ENCODE measurements at places on chromosomes 16 and 17. TPM values are rescaled to one million over a fixed set of nuclear protein-coding genes. Genes with fewer than 3 reads are reported as not detected.
A peak's percentile ranks its signal among the peaks of the same experiment; 100 is the strongest.

YBX2 gene
- 0.22 TPM for total RNA-seq

TBC1D28 gene
- not detected for total RNA-seq

SYCE1L gene
- total RNA-seq: not detected

JPH3 gene
- not detected for total RNA-seq

MXRA7 gene
- 44.8 TPM for total RNA-seq

KIF19 gene
- not detected for total RNA-seq

SRCIN1 gene
- 0.90 TPM for total RNA-seq

CES5A gene
- total RNA-seq: not detected

TAT gene
- total RNA-seq: 1.6 TPM

DNA sequence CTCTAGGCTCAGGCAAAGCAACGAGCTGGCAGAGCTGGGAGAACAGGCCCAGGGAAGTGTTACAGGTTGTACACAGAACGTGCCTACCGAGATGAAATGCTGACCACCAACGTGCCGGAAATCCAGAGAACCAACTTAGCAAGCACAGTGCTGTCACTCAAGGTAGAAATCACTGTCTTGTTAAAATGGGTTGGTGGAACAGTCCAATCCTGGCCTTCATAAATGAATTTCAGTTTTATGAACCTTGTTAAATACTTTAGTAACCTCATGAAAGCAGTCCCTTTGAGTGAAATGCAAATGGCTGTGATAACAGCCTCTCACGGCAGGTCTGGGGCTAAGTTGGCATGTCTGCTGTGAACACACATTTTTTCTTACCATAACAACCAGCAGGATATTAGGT, 29.0 kb downstream of the ETV4 start:
- no peak for DNase-seq

- peak; percentile 92 for DNase-seq
Observed at GRCh38 chr17:35079547-35080423, 16.3 kb upstream of the RFFL start.

GRCh38 chr17:77476931-77477805, 336.4 kb downstream of the SEC14L1 start:
- no peak for DNase-seq

GRCh38 chr16:1150511-1150982, 2.4 kb upstream of the CACNA1H start:
- peak; percentile 40 for DNase-seq

GRCh38 chr16:228151-228851, 948 bp downstream of the LUC7L start:
- peak; percentile 10 for DNase-seq

- no peak for DNase-seq
Observed at GRCh38 chr17:77679589-77679988, 278.9 kb upstream of the TNRC6C start.

DNA sequence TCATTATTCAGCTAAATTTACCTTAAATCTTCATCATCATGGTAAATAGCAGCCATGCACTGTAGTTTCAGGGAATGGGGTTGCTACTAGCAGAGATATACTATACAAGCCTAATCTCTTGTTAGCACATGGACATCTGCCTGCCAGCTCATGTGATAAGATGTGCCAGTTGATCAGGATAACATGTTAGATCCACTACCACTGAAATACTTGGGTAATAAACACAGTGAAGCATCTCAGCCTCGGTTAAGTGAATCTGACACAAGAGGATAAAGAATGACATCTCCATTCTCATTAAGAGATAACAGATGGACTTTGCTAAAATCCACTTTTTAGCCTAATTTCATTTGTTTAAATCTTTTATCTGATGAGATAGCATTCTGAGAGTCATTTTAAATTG, 256.1 kb downstream of the CDH8 start:
- DNase-seq: no peak

- no peak for DNase-seq
Observed at GRCh38 chr17:79800325-79801155, 3.7 kb upstream of the CBX8 start.

DNA sequence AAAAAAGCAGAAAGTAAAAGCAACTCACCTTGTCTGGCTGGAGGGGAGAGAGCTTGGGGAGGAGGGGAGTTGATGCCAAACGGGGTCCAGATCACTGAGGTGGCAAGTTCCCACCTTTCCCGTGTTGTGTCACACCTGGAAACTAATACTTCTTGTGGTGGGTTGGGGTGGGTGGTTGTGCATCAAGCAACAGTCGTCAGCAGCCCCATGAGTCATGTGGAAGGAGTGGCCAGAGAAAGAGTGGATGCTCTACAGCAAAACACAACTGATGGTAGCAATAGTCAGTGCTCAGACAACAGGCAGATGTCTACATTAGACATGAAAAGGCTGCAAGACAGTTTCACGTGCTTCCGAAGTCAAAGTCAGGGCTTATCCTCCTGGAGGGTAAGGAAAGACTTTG, 35.4 kb downstream of the ARSG start:
- DNase-seq: no peak

DNA sequence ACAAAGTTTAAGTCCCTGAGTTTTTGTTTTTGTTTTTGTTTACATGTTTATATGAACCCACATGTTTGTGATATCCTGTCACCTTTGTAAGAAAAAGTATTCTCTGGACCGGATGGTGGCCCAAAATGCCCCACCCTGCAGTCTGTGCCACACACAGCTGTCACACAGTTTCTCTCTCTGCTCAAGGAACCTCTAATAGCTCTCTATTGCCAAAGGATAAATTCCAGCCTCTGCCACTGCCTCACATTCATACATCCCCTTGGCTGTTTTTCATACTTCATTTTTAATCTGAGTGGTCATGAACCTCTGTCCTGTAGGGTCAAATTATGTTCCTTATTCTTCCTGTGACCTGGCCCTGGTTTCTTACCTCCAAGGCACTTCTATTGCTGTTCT, 520.3 kb upstream of the CDH5 start:
- DNase-seq: no peak

- no peak for DNase-seq
Observed at GRCh38 chr17:80043963-80044362, 7.5 kb downstream of the CCDC40 start.

DNA sequence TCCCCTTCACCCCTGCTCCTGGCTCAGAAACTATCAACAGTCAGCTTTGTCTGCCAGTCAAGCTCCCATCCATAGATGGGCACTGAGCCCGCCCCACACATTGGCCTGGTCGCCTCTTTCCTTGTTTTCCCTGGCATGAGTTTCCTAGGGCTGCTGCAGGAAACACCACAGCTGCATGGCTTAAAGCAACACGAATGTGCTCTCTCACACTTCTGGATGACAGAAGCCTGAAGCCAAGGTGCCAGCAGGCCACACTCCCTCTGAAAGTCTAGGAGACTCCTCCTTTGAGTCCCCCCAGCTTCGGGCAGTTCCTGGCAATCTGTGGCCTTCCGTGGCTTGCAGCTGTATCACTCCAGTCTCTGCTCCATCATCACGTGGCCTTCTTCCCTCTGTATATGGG, 69.9 kb downstream of the TBC1D16 start:
- no peak for DNase-seq

- DNase-seq: no peak
Observed at GRCh38 chr17:81140695-81141094, 24.6 kb upstream of the PVALEF start.

DNA sequence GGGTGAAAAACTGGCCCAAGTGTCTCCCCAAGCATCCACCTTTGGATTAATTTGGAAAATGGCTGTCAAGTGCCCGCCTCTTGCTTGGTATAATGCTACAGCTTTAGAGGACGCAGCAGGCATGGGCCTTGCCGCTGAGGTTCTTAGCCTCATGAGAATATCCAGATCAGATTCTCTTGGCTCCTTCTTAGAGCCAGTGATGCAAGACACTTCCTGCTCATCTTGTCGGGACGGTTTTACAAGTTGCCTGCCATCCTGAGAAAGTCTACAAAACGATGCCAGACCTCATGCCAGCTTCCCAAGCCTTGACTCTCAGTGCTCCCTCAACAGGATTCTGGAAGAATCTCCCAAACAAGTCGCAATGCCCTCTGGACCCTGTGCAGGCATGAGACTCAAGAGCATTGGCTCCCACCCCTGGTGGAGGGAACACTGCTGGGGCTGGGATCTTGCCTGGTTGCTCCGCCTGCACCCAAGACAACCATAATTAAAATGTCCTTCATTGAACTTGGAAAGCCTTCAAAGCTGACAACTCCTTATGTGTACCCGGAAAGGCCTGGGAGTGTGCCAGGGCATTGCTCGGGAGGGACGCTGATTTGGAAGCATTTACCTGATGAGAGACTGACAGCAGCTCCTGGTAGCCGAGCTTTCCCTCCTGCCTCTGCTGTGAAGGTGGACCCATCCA, 25.8 kb upstream of the STH start:
- no peak for DNase-seq

GRCh38 chr17:76173474-76173873, 32.4 kb upstream of the FOXJ1 start:
- DNase-seq: no peak

DNA sequence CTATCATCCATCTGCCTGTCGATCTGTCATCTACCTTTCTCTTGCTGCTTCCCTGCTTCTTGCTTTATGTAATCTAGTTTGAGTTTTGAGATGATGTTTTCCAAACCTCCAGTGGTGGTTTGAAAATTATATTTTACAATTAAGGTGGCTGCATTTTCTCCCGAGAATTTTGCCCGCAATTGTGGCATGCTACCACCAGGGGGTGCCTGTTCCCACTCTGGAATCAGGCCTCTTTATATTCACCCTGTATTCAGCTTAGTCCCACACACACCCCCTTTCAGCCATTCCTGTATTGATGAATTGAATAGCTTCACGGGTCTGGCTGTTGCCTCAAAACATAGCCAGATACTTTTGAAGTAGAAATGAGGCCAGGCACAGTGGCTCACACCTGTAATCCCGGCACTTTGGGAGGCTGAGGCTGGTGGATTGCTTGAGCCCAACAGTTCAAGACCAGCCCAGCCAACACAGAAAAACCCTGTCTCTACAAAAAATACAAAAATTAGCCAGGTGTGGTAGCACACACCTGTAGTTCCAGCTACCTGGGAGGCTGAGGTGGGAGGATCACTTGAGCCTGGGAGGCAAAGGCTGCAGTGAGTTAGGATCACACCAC, 3.2 kb downstream of the PRSS22 start:
- no peak for DNase-seq

DNA sequence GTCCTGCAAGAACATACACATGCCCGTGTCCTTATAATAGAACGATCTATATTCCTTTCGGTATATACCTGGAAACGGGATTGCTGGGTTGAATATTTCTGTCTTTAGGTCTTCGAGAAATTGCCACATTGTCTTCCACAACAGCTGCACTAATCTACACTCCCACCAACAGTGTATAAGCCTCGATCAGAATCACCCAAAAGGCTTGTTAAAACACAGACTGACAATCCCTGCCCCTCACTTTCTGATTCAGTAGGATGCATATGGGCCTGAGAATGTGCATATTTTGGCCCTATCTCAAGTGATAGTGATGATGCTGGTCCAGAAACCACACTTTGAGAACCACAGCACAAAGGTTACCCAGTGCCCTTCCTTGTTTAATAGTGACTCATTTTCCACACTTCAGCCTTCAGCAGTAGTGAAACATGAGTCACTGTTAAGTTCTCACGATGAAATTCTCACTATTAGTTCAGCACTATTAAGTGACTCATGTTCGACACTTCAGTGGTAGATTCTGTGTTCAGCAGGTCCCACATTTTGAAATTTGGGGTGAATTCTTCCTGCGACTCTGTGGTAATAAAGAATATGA, 215.6 kb downstream of the GRIN2A start:
- DNase-seq: peak; percentile 21

DNA sequence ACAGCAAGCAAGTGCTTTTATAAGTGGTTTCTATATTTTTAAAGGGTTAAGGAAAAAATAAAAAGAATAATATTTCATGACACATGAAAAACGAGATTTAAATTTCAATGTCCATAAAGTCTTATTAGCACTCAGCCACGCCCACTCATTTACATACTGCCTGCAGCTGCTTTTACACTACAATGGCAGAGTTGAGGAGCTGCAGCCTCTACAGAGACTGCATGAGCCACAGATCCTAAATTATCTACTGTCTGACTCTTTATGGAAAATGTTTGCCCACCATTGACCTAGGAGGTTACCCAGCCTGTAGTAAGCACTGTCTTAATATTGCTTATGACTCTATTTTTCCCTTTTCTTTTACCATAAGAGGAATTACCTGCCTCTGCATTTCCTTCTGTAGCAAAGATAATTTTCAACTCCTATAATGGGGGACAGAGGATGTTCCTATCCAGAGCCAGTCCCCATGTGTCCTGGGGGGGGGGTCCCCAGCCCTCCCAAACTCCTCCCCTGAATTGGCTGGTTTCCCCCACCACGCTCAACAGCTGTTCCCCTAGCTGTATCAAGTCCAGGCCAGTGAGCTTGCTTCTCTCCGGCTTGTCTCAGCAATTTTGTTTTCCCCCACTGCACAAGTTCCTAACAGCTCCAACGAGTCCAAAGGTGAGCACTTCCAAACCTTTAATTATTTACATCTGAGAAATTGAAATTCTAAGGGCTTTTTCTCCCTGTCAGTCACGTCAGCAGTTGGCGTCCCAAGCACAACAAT, 139.4 kb upstream of the ERCC4 start:
- DNase-seq: no peak

DNA sequence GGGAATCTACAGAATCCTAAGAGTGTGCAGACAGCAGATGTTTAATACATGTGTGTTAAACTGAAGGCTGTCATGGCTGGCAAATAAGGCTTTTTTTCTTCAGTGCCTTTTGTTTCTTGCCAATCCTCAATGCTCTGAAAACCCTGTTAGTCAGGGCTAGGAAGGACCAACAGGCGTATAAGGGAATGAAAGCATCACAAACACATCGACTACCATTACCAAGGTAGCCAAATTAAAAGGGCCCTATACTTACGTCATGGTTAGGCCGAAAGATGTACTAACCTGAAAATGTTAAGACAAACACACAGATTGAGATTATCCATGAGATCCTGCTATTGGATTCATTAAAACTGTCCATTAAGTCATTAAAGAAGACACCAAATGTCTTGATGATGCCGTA, 13.1 kb downstream of the SLC16A6 start:
- DNase-seq: no peak
